Right lobe of liver (tissue), 6 donors: ENCODE measurements at places on chromosomes 6 and 20.

GRCh38 chr6:146937316-146937715, 266.9 kb upstream of the STXBP5 start:
- H3K4me1 ChIP-seq, result no peaks in the 10 kb centered on the region
- no peak for DNase-seq
- H3K36me3 ChIP-seq, result no peaks in the 10 kb centered on the region
- H3K4me3 ChIP-seq, result no peak overlapping the region
- H3K27ac ChIP-seq, result no peak overlapping the region

DNA sequence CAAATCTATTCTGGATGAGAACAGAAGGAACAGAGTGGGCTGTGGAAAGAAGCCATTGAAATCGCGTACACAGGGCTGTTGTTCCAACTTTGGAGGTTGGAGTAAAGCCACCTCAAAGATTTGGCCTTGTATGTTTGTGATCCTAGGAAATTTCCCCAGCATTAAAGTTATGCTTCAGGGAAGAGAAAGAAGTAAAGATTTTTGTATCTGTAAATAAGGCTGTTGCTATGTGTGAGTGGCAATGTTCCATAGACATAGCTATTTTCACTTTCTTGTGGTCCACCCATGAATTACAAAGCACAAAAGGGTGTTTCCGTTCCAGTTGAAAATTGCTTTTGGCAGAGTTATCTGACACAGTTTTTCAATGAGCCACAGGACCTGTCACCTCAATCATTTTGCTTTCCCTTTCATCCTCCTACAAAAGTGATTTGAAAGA, 321.3 kb downstream of the TFAP2B start:
- H3K4me1 ChIP-seq, result no peaks in the 10 kb centered on the region
- no peak for DNase-seq
- H3K4me3 ChIP-seq, result no peak overlapping the region
- no peaks in the 10 kb centered on the region for H3K27me3 ChIP-seq
- no peak overlapping the region for H3K27ac ChIP-seq

- H3K36me3 ChIP-seq, result no peaks in the 10 kb centered on the region
- no peaks in the 10 kb centered on the region for H3K27me3 ChIP-seq
- no peak overlapping the region for H3K27ac ChIP-seq
- H3K4me1 ChIP-seq, result no peaks in the 10 kb centered on the region
Observed at GRCh38 chr6:32405656-32406055, 1.3 kb downstream of the BTNL2 start.

GRCh38 chr20:50472693-50473664, 37.2 kb upstream of the PTPN1 start:
- H3K4me1 ChIP-seq, result peaks cover 39% of the 10 kb centered on the region
- H3K27ac ChIP-seq, result peak overlapping the region; percentile 23
- H3K4me3 ChIP-seq, result no peak overlapping the region
- H3K27me3 ChIP-seq, result no peaks in the 10 kb centered on the region

- peaks cover 17% of the 10 kb centered on the region for H3K4me1 ChIP-seq
- no peak overlapping the region for H3K27ac ChIP-seq
- no peaks in the 10 kb centered on the region for H3K36me3 ChIP-seq
- H3K27me3 ChIP-seq, result peaks cover 9% of the 10 kb centered on the region
Observed at GRCh38 chr6:82362878-82363427, 664 bp upstream of the TPBG start.

DNA sequence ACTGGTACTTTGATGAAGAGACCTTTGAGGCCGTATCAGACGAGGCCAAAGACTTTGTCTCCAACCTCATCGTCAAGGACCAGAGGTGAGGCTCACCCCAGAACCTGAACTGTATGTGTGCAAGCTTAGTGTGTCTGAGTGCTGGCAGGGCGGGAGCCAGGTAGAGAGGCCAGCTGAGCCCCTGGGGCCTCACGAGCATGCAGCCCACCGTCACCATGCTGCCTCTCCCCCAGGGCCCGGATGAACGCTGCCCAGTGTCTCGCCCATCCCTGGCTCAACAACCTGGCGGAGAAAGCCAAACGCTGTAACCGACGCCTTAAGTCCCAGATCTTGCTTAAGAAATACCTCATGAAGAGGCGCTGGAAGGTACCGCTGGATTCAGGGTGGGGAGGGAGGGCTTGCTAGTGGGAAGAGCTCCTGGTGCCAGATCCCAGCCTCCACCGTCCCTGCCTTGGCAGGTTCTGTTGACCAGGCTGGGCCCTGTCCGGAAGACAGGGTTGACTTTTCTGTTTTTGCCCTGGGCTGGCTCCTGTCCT, 12.7 kb downstream of the MYLK2 start:
- DNase-seq, result no peak
- H3K27ac ChIP-seq, result no peak overlapping the region
- H3K4me1 ChIP-seq, result no peaks in the 10 kb centered on the region
- H3K27me3 ChIP-seq, result no peaks in the 10 kb centered on the region
- no peak overlapping the region for H3K4me3 ChIP-seq
